ENCODE measurements at places on chromosomes 2 and 18.

DNA sequence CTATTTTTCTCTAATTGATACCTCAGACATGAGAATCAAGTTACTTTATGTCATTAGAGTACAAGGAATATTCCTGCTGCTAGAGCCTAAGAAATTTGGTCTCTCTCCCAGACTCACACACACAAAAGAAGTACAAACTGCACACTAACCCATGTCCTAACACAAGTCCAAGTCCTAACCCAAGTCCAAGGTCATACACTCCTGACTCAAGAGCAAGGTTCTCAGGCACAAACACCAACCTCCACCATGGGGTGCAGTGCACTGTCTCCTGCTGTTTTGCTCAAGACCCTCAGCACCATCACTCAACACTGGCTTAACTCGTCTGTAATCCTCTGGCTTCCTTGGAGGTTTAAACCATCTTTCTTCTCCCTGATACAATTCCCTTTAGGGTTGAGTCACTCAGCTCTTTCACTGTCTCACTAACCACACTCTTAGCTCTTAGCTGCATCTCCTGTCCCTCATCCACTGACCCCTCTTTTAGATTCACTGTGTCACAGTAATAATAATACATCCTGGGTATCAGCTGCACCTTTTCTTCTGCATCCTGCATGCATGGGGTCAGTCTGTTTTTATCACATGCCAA is 129.8 kb downstream of the BCL2L11 start:
- DNase-seq: no peak

DNA sequence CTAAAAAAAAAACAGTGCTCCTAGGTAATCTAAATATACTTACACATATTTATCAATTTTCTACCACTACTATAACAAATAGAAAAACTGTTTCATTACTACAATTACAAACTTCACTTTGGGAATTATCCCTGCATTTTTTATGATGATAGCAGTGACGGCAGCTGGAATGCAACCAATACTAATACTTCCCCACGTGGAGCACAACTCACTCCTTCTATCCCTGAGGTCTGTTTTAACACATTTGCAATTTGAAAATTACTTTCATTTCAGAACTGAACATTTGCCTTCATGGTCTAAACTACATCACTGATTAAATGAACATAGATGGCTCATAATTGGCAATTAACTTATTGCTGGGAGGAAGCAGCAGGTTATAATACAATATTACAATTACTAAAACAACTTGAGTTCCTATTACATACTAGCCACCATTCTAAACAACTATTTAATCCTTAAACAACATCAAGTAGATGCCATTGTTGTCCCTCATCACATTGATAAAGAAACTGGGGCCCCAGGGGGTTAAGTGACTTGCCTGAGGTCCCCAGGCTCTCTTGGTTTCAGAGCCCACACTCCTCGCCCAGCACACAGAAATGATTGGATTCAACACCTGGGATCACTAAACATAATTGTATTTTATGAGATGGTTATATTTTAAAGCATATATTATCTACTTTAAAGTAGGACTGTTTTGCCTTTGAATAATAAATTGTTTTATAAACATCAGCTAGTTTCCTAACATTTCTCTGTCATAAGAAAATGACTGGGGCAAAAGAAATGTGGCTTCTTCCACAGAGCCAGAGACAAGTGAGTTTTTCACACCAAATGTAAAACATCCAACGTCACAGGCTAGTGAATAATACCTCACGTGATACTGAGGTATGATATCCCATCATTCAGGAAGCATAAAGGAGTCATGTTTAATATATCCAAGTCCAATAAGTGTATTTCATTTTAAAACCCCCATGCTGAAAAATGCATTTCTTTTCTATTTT is 6.2 kb downstream of the COLEC12 start:
- no peak for DNase-seq

DNA sequence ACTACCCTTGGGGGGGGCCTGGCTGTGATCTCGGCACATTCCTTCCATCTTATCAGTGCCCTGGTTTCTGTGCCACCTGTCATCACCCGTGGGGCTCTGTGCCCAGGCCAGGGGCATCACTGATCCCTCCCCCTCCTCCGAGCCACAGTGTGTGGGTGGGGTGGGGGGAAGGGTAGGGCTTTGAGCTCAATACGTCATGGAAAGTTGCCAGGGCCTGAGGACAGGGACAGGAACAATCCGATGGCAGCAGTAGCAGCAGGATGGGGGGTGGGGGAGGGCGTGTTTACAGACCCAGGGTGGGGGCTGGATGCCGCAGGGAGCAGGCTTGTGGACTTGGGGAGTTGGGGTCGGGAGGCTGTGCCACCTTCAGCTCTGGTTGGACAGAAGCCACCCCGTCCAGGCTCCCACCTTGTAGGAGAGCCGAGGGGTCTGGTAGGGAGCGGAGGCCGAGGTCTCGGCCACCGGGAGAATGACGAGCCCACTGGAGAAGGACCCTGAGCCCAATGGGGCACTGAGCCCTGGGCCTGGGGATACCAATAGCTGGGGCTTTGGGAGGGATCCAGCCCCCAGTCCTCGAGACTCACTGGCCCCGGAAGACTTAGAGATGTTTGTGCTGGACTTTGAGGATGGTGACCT is 3.5 kb downstream of the SLC4A3 start:
- no peak for DNase-seq

GRCh38 chr2:233846387-233847247 is 7.7 kb downstream of the HJURP start:
- DNase-seq: no peak

GRCh38 chr2:96097951-96098823 is 18.2 kb downstream of the ADRA2B start:
- no peak for DNase-seq

DNA sequence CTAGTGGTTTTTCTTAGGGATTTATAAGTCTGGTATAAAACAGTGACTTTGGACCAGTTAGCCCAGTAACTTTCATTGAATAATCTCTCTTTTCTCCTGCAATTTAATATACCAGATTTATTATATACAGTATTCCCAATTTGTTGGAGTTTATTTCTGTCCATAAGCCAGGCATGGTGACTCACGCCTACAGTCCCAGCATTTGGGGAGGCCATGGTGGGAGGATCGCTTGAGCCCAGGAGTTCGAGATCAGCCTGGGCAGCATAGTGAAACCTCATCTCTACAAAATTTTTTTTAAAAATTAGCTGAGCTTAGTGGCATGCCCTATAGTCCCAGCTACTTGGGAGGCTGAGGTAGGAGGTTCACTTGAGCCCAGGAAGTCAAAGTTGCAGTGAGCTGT is 26.7 kb downstream of the CNNM4 start:
- DNase-seq: no peak

- DNase-seq: peak; percentile 43
Measured at GRCh38 chr2:165573534-165574461, 104.3 kb downstream of the CSRNP3 start.

GRCh38 chr18:36075862-36076587 is 8.7 kb upstream of the RPRD1A start:
- DNase-seq: no peak

DNA sequence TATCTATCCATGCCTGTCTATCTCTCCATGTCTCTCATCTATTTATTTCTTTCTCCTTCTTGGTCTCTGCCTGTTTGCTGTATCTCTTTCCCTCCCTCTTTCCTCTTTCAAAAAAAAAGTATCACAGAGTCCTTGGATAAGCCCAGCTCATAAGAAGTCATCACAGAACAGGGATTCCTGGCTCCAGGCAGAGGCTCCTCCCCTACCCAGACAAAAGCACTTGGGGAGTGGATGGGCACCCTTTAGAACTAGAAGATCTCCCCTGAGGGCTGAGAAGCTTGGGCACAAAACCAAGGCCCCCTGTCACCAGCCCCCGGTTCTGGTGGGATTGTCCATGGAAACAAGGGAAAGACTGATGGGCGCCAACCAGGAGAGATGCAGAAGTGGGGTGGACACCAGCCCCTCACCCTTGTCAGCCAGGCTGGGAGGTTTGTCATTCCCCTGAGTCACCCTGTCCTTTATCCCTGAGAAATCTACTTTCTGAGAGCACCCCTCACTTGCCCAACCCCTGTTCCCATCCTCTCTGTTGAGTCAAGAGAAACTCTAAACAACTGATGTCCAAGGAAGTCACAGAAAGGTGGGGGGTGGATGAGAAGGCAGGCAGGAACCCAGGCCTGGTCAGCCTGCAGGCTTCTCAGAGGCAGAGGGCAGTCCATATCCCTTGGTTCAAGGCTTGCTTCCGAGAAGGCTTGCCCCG is 127.1 kb downstream of the TNS1 start:
- no peak for DNase-seq

- DNase-seq: no peak
Measured at GRCh38 chr18:71028285-71028762, 739.5 kb downstream of the SOCS6 start.

GRCh38 chr18:12882453-12883371 is 1.3 kb downstream of the PTPN2 start:
- peak; percentile 69 for DNase-seq

- DNase-seq: no peak
Measured at GRCh38 chr2:16185801-16186272, 245.5 kb downstream of the MYCN start.

- DNase-seq: no peak
Measured at GRCh38 chr2:30450025-30450424, 3.0 kb downstream of the LCLAT1 start.

GRCh38 chr18:80231151-80231550 is 16.2 kb downstream of the PARD6G start:
- DNase-seq: no peak

GRCh38 chr2:206790311-206790935 is 25.0 kb downstream of the FASTKD2 start:
- no peak for DNase-seq

DNA sequence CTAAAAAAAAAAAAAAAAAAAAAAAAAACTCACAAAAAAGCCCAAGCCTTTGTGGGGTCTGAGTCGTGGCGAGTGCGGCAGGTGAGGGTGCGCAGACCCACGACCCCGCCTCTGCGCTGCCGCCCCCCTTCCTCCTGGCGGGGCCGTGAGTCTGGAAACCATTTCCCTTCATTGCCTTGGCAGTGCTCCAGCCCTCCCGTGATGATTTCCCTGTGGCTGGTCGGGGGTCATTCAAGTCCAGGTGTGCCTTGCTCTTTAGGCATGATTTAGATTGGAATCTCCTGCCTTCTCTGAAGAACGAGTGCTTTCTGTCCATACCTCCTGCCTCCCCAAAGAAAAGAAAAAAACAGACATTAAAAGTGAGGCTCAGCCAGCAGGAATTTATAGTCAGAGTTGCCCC is 161.8 kb downstream of the FAM210A start:
- DNase-seq: peak; percentile 61

GRCh38 chr18:8990276-8991031 is 112.0 kb upstream of the NDUFV2 start:
- DNase-seq: no peak

DNA sequence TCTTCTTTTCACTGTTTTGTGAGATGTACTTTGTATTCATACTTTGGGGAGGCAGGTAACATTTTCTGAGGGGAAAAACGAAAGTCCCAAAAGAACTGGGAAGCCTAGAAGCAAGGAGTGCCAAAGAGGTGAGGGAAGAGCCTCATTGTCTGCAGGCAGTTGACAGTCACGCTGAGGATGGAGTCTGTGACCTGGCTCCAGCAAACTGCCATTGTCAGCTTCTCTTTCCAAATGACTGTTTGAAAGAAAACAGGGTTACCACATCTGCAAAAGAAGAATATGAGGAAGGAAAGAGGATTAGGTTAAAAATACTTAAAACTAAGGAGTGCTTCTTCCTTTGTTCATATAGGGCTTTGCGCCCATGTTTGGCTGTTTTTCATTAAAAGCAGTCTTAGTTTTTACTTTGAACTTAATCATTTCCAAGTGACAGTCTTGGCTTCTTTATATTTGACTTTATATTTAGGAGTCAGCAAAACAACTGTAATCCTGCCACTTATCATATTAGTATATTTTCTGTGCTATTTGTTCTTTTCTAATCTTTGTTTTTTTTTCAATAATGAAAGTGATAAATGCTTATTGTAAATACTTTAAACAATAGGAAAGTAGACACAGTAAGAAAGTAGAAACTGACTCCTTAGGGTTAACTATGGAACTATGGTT is 35.0 kb downstream of the CERS6 start:
- no peak for DNase-seq

GRCh38 chr2:176491172-176491904 is 222.1 kb downstream of the MTX2 start:
- DNase-seq: no peak

DNA sequence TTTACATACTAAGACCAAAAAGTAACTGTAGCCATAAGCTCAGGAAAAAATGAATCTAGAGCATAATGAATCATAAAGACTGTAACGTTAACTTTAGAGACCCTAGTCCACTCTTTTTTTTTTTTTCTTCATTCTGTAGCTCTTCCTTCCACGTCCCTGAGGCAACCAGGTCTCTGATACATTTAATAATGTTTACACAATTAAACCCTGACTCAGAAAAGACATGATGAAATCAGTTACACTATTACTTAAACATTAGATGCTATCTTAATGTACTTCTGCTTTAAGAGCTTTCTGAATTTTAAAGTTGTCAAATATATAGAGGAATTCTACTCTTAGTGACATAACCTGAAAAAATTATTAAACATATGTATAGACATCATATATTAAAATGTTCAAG is 1121.5 kb upstream of the DDX18 start:
- no peak for DNase-seq

DNA sequence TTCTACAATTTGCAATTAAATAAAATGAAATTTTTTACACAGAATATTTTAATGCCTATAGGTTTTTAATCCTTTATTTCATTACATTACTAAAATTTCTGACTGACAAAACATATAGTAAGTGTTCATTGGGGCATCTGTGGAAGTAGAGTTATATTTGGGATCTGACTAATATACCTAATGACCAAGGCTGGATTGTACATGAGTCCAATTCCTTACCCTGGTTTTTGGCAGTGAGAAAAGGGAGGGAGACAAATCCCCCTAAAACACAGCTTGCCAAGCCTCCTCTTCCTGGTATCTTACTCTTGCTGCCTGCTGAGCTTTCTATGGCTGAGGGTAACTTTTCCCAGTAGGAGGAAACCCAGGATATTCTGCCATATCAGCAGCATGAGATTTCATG is 149.4 kb upstream of the CDH20 start:
- DNase-seq: no peak

DNA sequence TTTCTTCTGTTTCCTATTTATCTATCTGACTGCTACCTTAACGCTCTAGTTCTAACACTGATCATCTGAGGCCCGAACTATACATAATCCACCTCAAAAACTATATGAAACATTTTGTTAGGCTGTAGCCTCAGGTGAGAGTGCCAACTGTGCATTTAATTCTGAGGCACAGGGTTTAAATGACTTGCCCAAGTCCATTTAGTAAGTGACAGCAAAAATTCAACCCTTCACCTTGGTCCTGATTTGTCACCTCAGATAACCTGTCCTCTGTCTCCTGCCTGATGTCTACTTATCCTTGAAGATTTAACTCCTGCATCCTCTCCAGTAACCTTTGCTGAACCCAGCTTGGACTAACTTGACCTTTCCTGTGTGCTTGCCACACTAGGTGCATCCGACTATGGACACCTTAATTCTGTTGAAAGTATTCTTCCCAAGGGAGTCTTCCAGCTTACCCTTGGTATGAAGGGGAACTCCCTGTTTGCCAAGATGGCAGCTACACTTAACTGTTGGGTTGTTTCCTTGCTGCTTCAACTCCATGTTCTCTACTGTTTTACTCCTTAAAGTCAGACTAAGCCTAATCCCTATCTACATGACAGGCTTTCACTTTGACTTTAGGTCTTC is 23.5 kb downstream of the CD302 start:
- no peak for DNase-seq

Measured in NCI-H1417 (cell line).